ENCODE measurements at places on chromosomes 12 and 14. TPM values are rescaled to one million over a fixed set of nuclear protein-coding genes. Genes with fewer than 3 reads are reported as not detected.

DNA sequence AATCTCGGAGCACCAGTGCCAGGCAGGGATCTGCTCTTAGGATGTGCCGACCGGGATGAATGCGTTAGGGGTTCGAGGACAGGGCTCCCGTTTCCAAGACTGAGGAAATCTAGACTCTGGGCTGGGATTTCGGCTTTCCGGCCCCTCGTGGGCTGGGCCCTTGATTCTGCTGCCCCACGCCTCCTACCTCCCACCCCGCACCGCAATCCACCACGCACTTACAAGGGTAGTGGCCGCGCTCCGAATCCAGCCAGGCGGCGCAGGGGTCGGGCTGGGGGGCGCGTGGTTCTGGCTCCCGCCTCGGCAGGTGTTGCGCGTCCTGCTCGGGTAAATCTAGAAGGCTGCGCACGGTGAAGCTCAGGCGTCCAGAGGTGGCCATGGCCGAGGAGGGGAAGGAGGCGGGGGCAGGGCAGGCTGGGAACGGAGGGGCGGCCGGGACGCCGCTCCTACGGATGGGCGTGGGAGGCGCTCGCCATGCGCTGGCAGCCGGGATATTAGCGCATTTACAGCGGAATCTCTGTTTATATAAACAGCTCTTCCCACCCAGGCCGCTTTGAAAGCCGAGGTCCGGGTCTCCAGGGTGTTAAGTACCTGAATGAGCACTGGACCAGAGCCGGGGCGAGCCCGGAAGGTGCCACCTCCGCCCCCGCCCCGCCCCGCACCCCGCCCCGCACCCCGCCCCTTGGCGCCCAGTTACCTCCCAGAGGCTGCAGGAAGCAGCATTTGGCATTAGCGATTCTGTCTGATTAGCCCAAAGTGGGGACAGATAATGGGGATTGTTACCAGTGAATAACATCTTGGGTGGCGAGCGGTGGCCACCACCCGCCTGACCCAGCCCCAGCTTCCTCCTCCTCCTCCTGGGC lies at the start of gene NKX2-8:
TSS of gene NKX2-8 (minus strand) at position 604 of the 863 bp plus-strand sequence. CDS start at position 379, 225 bp downstream.
- H3K27me3 ChIP-seq: peaks cover 33% of the 10 kb centered on the region
- peaks cover 2% of the 10 kb centered on the region for H3K4me1 ChIP-seq
- peak within 1 kb of the TSS; percentile 69 for H3K4me3 ChIP-seq
- no peaks in the 10 kb centered on the region for H3K36me3 ChIP-seq
- no peak within 1 kb of the TSS for H3K27ac ChIP-seq
- DNase-seq: peak; percentile 22

- H3K27me3 ChIP-seq: no peaks in the 10 kb centered on the region
- H3K4me1 ChIP-seq: peaks cover 9% of the 10 kb centered on the region
- H3K27ac ChIP-seq: no peak overlapping the region
- no peak overlapping the region for H3K4me3 ChIP-seq
- H3K36me3 ChIP-seq: no peaks in the 10 kb centered on the region
Observed at GRCh38 chr12:89765959-89766824, 57.6 kb upstream of the ATP2B1 start.

DNA sequence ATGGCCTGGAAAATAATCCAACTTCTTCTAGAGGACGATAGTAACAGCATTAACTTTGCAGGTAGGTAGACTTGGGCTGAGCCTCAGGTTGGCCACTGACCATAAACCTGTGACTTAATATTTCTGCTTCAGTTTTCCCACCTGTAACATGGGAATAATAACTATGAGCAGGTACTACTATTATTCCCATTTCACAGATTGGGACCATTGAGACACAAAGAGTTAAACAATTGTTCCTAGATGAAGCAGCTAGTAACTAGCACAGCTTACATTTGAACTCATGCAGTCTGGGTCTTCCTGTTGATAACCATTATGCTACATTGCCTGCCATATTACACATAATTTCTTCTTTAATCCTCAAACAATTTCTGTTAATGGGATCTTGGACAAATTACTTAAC lies 217.7 kb downstream of the NUAK1 start:
- peaks cover 9% of the 10 kb centered on the region for H3K4me1 ChIP-seq
- H3K27ac ChIP-seq: no peak overlapping the region
- no peaks in the 10 kb centered on the region for H3K36me3 ChIP-seq
- peaks cover 6% of the 10 kb centered on the region for H3K27me3 ChIP-seq

GRCh38 chr12:39287817-39288216 lies 155.1 kb downstream of the KIF21A start:
- H3K36me3 ChIP-seq: no peaks in the 10 kb centered on the region
- H3K4me1 ChIP-seq: peaks cover 3% of the 10 kb centered on the region
- no peaks in the 10 kb centered on the region for H3K27me3 ChIP-seq
- no peak overlapping the region for H3K27ac ChIP-seq

DNA sequence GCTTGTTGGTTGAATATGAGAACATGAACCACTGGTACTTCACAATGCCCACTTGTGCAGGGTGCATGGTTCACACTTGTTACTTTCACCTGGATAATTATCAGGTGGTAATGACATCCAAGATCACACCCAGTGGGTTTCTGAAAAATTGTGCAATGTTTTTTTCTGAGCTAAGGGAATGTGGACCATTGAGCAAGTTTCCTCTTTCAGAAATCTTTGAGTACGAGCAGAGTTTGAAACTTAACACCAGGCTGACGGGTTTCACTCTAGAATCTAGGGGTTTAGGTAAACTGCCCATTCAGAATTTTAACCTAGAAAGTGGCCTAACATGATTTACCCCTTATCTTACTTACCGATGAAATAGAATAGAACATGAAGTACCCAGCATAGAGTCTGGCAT lies 389.6 kb downstream of the PAWR start:
- no peak overlapping the region for H3K4me3 ChIP-seq
- no peaks in the 10 kb centered on the region for H3K36me3 ChIP-seq
- no peak overlapping the region for H3K27ac ChIP-seq
- H3K27me3 ChIP-seq: no peaks in the 10 kb centered on the region

GRCh38 chr14:89371585-89372511 lies 45.2 kb downstream of the FOXN3 start:
- H3K27me3 ChIP-seq: no peaks in the 10 kb centered on the region
- no peak for DNase-seq
- peak overlapping the region; percentile 40 for H3K4me3 ChIP-seq
- peaks cover 31% of the 10 kb centered on the region for H3K4me1 ChIP-seq

The AKAP6 gene
- 600 TPM for total RNA-seq

The NGB gene
- total RNA-seq: 0.22 TPM

The ADAM21 gene
- total RNA-seq: not detected

The LRRC10 gene
- not detected for total RNA-seq

The CKB gene
- 2,561 TPM for total RNA-seq

- DNase-seq: no peak
- no peak overlapping the region for H3K4me3 ChIP-seq
- H3K27me3 ChIP-seq: no peaks in the 10 kb centered on the region
- H3K4me1 ChIP-seq: no peaks in the 10 kb centered on the region
- H3K36me3 ChIP-seq: no peaks in the 10 kb centered on the region
Observed at GRCh38 chr12:21975293-21975692, 34.1 kb upstream of the ABCC9 start.

- no peak for DNase-seq
- no peak overlapping the region for H3K27ac ChIP-seq
- peaks cover 4% of the 10 kb centered on the region for H3K36me3 ChIP-seq
- H3K27me3 ChIP-seq: no peaks in the 10 kb centered on the region
Observed at GRCh38 chr12:28563286-28563685, 373.0 kb downstream of the CCDC91 start.

The DLK1 gene
- total RNA-seq: 37.3 TPM

The STYX gene
- total RNA-seq: 5.5 TPM

- no peak overlapping the region for H3K4me3 ChIP-seq
- peaks cover 6% of the 10 kb centered on the region for H3K36me3 ChIP-seq
- H3K27ac ChIP-seq: no peak overlapping the region
- no peak for DNase-seq
Observed at GRCh38 chr12:15372352-15372751, 50.0 kb downstream of the PTPRO start.

DNA sequence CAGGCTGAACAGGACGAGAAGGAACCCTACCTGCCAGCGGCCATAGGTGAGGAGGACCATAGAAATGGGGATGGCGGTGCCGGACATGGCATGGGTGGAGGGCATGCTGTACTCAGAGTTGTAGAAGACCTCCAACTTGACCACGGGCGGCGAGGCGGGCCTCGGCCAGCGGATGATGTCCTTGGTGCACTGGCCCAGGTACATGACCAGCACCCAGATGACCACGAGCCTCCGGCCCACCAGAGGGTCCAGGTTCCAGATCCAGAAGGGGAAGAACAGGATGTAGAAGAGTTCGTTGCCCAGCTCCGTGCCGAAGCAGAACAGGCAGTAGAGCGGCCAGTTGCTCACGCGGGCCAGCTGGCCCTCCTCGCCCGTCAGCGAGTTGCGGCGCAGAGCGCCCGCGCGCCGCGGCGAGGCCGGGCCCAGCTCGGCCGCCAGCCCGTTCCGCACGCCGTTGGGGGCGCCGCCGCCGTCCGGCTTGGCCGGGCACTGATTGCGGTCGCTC lies 582 bp downstream of the SGPP1 start:
- no peaks in the 10 kb centered on the region for H3K36me3 ChIP-seq
- peak; percentile 58 for DNase-seq
- peak overlapping the region; percentile 100 for H3K4me3 ChIP-seq
- peaks cover 9% of the 10 kb centered on the region for H3K27me3 ChIP-seq
- H3K27ac ChIP-seq: peak overlapping the region; percentile 96

DNA sequence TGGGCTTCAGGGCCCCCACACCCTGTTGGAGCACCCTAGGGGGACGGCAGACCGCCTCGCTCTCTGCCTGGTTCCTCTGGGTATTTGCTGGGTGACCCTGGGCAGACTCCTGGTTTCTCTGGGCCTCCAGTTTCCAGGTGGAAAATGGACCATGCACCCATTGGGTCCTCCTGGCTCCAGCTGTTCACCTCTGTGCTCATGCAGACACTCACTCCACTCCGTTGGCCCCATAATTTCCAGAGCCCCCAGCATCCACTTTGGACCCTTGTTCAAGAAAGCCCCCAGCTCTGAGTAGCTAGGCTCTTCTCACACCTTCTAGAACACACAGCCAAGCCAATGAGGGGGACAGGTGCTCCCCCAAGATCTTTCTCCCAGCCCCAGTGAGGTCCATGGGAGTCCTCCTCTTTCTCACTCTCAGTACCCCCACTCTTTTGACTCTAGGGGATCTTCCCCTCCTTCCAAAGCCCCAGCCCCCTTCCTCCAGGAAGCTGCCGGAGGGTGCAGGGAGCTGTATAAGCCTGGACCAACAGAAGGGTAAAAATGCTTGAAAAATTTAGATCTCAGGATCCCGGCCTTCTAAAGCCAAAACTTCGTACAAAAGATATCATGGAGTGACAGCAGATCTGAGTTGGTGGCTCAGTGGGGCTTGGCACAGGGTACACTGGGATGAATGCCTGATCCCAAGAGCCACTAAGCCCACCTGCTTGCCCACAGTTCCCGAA lies 174.8 kb upstream of the RTL1 start:
- no peaks in the 10 kb centered on the region for H3K36me3 ChIP-seq
- H3K4me1 ChIP-seq: peaks cover 2% of the 10 kb centered on the region
- no peak overlapping the region for H3K27ac ChIP-seq
- peak overlapping the region; percentile 61 for H3K4me3 ChIP-seq
- no peak for DNase-seq

- H3K4me1 ChIP-seq: peaks cover 4% of the 10 kb centered on the region
- DNase-seq: no peak
- H3K27me3 ChIP-seq: no peaks in the 10 kb centered on the region
- no peak overlapping the region for H3K4me3 ChIP-seq
Observed at GRCh38 chr12:44015333-44015941, 179.6 kb downstream of the TMEM117 start.

DNA sequence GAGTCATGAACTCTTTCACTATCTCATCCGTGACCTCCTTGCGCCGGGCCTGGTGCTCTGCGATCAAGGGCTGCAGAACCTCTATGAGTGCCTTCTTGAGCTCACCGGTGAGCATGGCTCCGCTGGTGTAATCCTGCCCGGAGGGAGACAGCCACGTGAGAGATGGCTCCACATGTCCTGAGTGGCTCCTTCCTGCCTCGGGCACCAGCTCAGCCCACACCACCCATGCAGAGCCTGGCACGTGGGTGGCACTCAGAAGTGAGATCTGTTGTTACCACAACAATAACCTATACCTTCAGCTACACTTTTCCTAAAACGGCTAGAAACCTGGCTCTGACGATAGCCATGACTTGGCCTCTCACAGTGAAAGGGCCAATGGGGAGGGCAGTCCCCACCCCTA lies 11.8 kb downstream of the SLC25A47 start:
- DNase-seq: no peak
- H3K36me3 ChIP-seq: no peaks in the 10 kb centered on the region
- H3K27me3 ChIP-seq: no peaks in the 10 kb centered on the region
- H3K4me1 ChIP-seq: peaks cover 2% of the 10 kb centered on the region
- no peak overlapping the region for H3K4me3 ChIP-seq
- no peak overlapping the region for H3K27ac ChIP-seq

DNA sequence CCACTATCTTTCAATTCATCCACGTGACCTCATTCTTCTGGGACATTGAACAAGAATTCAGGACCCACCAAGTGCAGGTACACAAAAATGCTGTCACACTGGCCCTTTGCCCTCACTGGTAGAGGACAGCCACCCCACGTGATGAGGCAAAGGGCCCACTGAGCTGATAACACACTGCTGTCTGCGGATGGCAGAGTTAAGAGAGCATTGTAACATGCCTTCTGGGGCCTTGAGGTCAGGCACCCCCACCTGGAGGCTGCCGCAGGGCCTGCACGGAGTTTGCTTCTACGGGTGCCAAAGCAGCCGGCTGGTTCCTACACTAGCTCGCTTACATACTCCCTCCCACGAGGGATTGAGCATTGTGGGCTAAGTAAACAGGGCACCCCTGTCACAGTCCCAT lies 101.0 kb downstream of the LRIG3 start:
- no peak overlapping the region for H3K27ac ChIP-seq
- no peaks in the 10 kb centered on the region for H3K36me3 ChIP-seq
- no peaks in the 10 kb centered on the region for H3K4me1 ChIP-seq
- peak; percentile 21 for DNase-seq
- H3K27me3 ChIP-seq: no peaks in the 10 kb centered on the region

DNA sequence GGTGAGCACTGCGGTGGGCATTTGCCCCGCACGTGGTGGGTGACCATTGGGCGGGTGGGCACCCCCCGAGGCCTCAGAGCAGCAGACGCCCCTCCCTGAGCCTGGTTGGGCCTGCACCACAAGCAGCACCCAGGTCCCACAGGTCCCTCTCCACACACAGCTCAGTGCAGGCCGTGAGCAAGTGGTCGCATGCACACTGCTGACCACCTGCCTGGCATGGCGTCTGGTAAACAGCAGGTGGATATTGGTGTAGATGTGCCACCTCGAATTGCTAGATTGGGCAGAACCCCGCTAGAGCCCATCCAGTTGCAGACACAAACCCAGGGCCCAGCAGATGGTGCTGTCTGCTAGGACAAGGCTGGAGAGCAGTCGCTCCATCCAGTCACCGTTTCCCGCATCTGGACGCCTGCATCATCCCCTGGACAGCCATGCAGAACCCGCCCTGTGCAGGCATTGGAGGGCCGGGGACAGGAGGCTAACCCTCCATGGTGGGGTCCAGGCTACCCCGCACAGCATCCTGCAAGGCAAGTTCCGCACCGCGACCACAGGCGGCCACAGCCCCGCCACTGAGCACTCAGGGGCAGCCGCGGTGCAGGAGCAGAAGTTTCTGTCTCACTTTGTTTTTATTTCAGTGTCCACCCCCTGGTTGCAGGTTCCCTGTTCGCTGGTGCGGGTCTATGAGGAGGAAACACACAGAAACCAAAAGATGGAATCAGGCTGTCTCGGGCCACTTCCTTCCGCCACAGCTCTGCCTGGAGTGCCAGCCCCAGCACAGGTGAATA lies 45.6 kb upstream of the RIMBP2 start:
- no peak overlapping the region for H3K4me3 ChIP-seq
- no peaks in the 10 kb centered on the region for H3K4me1 ChIP-seq
- no peak overlapping the region for H3K27ac ChIP-seq
- no peaks in the 10 kb centered on the region for H3K27me3 ChIP-seq
- H3K36me3 ChIP-seq: no peaks in the 10 kb centered on the region

- no peaks in the 10 kb centered on the region for H3K27me3 ChIP-seq
- no peak overlapping the region for H3K27ac ChIP-seq
- H3K4me1 ChIP-seq: no peaks in the 10 kb centered on the region
- no peaks in the 10 kb centered on the region for H3K36me3 ChIP-seq
- H3K4me3 ChIP-seq: no peak overlapping the region
Observed at GRCh38 chr12:80553316-80553715, 109.3 kb downstream of the PTPRQ start.

The CD9 gene
- total RNA-seq: 17.6 TPM
